ENCODE measurements at places on chromosomes 6 and 20.

- DNase-seq: no peak
Observed at GRCh38 chr6:27168586-27169443, 78.7 kb upstream of the PRSS16 start.

DNA sequence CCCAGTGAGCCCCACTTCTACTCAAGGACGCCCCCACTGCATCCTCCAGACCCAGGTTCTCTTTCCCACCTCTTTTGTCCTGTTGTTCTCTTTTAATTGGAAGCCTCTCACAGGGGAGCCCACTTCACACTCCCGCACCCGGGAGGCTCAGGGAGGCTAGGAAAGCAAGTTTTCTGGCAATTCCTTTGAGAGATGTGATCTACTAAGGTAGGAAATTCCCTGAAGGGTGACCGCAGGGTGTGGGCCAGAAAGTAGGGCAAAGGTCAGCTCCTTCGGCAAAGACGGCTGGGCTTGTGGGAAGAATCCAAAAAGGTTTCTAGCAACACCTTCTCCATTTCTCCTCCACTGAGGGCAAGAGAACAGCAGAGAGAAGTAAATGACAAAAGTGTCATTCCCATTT lies 98.1 kb upstream of the PTPN1 start:
- DNase-seq: no peak

- DNase-seq: no peak
Observed at GRCh38 chr20:25257130-25257529, 9.2 kb downstream of the PYGB start.

- no peak for DNase-seq
Observed at GRCh38 chr6:161010418-161010817, 18.8 kb downstream of the MAP3K4 start.

DNA sequence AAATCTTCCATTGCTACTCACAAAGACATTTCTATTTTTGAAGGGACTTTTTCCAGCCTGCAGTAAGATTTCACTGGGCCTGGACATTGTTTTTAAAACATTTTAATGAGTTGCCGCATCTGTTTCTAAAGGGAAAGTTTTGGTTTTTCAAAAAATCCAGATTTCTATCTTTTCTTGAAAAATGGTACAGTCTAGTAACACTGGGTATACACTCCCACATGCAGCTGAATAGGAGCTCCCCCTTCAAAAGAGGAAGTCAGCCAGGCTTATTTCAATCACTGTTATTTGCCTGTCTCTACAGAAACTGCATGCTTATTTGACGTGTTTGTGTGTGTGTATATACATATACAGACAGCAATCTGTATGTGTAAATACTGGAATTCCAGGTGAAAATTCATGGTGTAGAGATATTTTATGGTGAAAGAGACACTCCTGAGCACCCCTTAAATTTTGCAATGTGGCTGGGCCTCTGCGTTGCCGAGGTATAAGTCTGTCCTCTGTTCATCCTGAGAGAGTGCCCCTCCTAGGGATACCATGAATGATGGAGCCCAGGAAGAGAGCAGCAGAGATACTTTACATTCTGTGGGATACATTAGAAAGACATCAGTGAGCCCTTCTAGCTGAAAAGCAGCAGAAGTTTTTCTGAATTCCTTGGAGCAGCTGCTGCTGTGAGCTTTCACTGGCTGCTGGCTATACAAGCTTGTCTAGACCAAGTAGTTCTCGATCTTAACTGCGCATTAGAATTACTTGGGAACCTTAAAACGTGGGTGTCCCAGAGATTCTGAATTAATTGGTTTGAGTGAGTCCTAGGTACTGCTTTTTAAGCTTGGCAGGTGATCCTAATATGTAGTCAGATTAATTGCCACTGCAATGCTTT lies 12.0 kb upstream of the ABRACL start:
- DNase-seq: no peak

GRCh38 chr6:158772172-158772571 lies 47.0 kb downstream of the EZR start:
- DNase-seq: no peak

DNA sequence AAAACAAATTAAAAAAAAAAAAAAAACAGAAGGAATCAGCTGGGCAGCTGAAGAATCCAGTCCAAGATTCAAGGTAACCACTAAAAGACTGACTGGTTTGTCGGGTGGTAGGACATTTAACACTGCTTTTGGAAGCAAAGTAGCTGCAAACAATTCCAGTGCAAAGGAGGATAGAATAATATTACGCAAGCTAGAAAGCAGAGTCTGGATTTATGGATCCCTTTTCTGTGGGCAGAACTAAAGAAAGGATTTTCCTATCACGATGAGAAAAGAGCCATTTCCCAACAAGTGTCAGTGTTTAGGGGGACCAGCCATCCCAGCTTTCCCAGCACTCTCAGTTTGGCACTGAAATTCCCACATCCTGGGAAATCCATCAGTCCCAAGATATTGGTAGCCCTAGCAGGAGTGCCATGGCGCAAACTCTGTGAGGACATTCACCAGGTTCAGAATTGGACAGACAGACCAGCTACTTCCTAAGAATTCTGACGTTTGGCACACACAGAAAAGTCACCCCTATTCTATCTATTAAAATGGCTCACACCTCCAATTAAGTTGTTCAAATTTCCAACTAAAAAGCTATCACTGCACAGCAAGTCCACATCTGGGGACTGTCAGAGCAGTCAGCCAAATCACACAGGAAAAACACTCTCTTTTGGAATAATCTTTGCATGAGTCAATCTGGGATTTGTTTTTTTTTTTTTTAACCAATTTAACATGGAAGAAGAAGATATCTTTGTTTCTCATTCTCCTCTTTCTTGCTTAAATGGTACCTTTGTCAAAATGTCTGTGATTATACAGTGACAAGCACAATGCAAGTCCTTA lies 356.8 kb upstream of the ARID1B start:
- no peak for DNase-seq

GRCh38 chr6:143513410-143513809 lies 1.9 kb upstream of the FUCA2 start:
- DNase-seq: peak; percentile 19

DNA sequence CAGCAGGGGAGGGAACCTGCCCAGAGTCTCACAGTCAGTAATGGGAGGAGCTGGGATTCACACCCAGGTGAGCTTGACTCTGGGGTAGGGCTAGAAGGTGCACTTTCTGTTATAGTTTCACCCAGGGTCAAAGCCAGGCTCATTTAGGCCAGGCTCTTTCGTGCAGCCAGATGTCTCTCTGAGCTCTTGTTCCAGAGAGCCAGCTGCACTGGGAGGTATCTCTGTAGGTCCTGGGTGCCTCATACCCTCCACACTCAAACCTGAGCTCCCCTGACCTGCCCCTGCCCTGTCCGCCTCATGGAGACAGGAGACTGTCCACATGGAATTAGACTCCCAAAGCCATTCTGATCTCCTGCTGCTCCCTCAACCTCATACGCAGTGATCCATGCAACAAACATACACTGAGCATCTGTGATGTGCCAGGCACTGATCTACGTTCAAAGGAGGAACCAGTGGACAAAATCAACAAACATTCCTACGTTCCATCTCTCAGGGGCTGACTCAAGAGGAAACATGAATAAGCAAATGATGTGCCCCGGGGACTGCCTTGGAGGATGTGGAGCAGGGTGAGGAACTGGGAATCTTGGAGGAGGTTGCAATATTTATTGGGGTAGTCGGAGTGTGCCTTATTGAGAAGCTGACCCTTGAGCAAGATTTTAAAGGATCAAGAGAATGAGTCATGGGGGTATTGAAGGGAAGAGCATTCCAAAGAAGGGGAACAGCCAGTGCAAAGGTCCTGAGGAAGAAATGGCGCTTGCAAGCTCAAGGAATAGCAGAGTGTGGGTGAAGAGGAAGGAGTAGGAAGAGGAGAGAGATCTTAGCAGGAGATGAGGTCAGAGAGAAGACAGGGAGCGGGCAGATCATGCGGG lies 71.3 kb upstream of the TOX2 start:
- DNase-seq: no peak

DNA sequence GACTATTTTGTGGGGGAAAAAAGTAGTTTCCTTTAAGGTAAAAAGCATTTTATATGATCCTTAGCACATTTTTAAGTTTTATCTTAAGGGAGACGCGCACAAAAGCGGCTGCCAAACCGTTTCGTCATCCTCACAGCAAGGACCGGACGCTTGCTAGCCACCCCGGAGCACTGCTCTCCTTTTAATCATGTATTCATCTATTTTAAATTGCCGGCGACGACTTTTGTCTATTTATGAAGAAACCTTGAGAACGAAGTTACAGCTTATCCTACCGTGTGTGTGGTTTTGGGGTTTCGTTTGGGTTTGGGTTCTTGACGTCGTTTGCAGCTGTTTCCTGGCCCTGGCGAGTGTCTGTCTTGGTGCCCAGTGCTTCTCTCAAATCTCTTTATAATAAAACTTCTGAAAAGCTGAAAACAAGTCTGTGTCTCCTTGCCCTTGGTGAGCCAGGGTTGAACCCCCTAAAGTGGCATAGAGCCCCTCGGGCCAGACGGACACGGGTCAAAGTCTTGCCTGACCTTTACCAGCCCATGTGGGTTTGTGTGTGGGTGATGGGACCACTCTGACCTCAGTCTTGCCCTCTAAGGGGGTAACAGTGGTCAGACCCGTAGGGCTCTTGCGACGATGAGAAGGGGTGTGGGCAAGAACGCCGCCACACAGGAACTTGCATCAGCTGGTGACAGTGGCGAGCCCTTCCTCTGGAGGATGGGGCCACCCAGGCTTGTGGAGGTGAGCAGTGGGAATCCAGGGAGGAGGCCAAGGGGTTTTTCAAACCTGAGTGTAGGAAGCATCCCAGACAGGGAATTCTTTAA lies 117.6 kb downstream of the JPH2 start:
- no peak for DNase-seq

All from NCI-H524 (cell line).